ENCODE measurements at places on chromosomes 12 and 14.
A peak's percentile ranks its signal among the peaks of the same experiment; 100 is the strongest.

DNA sequence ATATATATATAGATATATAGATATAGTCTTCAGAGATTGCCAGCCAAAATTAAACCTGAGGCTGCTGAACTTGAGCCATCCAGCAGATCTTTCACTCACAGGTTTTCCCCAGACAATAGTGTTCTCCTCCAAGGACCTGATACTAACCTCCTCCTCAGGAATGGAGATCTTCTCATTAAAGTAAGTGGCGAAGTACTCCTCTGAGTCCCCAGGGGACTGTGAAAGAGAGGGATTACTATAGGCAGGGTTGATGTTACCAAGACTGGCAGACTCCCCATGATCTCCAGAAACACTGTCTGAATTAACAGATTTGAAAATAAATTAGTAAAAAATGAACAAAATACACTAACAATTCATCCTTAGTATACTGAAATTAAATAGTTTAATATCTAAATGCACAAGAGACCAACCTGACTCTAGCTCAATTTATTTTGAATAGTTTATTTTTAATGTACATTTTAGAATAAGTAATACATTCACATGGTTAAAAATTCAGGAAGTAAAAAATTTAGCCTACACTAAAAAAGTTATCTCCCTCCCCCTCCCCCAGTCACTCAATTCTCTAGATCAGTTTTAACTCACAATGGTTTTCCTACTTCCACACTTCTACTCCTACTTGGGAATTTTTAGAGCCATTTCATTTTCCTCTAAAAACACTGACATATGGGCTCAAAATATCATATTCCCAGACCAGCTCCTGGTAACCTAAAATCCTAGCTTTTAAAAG, 17.7 kb downstream of the SLC11A2 start:
- DNase-seq = no peak

- no peak for DNase-seq
Observed at GRCh38 chr14:65072937-65073336, 29.4 kb downstream of the MAX start.

GRCh38 chr14:55446833-55447232, 6.4 kb upstream of the TBPL2 start:
- DNase-seq = no peak

- DNase-seq = no peak
Observed at GRCh38 chr12:68636268-68636667, 25.6 kb downstream of the RAP1B start.

- DNase-seq = no peak
Observed at GRCh38 chr12:24480766-24481449, 468.0 kb downstream of the BCAT1 start.

- no peak for DNase-seq
Observed at GRCh38 chr12:13505224-13505623, 308.7 kb downstream of the EMP1 start.

- no peak for DNase-seq
Observed at GRCh38 chr14:105315941-105316576, 1.5 kb downstream of the PACS2 start.

DNA sequence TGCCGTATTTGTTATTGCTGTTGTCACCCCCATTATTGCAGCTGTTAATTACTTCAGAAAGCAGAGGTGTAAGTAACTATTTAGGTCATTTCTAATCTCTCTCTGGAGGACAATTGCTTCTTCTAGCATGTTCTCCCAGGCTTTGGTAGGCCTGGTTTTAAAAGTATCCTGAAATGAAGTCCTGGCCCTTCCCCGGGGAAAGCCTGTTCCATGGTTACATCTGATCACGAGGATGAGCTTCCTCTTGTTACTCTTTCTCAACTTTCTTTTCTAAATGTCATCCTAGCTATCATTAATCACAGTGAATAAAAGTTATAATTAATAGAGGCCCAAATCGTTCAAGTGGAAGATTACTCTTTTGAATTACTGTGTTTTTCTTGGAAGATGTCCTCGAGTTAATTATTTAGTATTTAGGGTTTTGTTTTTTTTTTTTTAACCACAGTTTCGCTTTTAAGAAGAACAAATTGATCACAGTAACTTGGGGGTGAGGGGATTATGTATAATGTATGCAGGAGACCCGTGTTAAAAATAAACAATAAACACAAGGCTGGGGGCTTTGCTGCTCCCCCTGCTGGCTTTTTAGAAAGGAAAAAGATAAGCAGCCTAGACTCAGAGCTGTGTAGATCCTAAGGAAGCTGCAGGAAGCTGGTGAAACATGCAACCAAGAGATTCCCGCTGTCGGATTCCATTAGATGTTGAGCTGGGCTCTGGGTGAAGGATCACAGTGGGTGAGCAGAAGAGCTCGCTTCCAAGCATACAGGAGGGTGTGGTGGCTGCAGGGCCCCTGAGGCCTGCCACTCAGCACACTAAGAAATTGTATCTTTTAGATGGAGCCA, 420.1 kb downstream of the FUT8 start:
- DNase-seq = no peak

DNA sequence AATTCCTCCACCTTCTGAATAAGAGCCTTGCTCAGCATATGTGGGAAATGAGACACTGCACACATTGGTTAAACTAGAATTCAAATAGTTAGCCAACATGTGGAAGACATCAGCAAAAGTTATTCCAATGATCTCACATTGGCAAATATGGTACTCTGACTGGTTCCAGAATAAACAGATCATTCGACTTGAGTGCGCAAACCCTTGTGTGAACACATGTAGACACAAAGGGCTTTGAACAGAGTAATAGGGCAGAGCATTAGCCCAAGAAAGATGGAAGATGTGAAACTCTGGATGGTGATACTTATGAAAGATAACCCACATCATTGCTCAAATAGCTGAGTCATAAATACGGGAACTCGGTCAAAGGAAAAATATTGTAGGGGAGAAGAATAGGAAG, 1133.4 kb upstream of the SEL1L start:
- DNase-seq = no peak

DNA sequence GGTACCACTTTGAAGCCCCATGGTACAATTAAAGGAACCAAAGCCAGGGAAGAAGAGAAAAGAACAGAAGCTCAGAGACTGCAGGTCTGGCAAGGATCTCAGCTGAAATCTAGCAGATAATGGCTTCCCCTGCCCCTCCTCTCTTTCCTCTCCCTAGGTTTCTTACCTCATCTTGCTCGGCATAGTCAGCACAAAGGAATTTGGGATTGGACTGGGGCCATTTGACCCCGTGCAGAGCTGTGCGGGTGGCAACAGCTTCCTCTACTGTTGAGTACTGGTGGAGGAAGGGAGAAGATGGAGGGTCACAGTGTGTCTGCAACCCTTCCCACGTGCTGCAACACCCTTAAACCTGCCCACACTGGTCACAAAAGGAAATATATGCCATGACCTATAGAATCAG, 4.7 kb upstream of the CDH24 start:
- no peak for DNase-seq

- peak; percentile 32 for DNase-seq
Observed at GRCh38 chr12:69070319-69071090, 137.5 kb upstream of the CPM start.

DNA sequence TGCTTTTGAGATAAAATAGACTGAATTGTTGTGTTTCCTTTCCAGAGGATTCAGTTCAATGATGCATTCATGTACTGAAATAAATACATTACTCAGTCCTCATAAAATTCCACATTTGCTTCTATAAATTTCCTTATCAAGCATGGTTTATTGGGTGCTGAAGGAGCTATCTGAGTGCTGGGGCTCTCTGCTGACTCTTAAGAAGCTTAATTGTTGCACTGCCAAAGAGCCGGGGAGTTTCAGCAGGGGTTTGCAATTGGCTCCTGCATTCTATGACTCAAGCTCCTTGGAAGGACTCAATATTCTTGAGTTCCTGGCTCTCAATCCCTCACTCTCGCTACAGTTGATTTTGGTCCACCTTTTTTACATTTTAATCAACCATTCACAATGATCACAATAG, 69.8 kb upstream of the PYGL start:
- no peak for DNase-seq

DNA sequence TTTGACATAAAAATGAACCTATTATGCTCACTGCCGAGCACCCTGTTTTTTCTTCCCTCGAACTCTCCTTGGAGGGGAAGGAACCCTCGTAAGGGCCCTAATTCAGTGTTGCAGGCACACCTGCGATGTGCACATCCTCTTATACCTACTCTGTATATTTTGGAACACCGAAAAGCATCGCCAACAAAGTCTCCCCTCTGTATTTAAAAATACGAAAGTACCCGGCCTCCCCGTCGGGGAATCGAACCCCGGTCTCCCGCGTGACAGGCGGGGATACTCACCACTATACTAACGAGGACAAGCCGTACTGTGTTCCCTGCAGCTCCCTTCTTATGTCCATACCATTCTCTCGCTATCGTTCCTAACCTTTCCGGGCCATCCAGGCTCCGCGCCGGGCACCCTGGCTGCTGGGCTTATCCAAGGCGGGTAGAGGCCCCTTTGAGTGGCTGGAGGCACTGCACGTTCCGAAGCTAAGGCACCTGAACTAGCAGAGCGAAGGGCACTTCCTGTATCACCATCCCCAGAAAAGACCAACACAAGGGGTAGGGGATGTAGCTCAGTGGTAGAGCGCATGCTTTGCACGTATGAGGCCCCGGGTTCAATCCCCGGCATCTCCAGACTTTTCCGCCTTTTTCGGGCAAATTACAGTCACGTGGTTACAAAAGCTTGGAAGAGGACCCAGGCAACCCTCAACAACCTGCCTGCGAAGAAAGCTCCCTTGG, 25.1 kb upstream of the UBC start:
- DNase-seq = peak; percentile 78

GRCh38 chr12:100138048-100138802, 4.4 kb downstream of the BLTP3B start:
- DNase-seq = no peak

DNA sequence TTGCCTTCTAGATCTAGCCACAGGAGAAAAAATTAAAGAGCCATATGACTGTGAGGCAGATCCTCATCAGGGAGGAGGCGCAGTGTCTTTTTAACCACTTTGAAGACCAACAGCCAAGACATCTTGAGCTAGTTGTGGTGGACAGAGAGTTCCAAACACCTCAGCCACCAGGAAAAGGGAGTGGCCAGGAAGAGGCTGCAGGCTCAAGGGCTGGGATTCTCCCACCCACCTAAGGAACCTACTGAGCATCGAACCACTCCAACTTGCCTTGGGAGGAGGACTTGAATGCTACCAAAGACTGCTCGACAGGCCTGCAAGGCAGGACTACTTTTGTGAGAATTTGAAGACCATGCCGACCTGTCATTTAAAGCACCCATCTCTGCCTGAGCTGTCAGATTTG, 14.5 kb upstream of the MDM2 start:
- no peak for DNase-seq

DNA sequence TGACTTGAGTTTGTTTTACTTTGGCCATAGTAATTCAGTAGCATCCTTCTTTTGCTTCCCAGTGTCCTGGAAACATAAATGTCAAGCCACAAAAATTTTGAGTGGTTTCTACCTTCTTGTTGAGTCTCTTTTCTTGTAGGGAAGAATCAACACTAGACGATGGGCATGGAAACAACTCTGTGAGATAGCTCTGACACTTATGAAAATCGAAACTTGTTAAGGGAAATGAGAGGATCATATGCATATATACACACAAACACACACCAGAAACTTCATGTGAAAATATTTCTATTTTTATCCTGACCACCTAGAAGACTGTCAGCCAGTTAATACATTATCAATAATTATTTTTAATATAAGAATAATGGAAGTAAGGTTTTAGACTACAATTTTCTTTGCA, 1247.3 kb upstream of the FLRT2 start:
- DNase-seq = no peak

GRCh38 chr14:67140556-67140955, 48.7 kb upstream of the GARIN2 start:
- DNase-seq = no peak

- DNase-seq = no peak
Observed at GRCh38 chr12:24561882-24562770, 386.8 kb downstream of the BCAT1 start.

DNA sequence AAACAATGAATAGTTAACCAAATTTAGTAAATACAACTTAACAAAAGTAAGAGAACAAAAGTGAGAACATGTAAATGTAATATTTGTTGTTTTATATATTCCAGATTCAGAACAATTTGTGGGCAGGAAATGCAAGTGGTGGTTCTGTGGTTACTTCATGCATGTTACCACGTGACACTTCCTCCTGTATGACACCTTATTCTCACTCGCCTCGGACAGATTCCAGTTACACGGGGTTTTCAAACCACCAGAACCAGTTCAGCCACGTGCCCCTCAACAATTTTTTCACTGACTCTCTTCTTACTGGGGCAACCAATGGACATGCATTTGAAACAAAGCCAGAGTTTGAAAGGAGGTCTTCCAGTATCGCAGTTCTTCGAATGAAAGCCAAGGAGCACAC, 21.0 kb downstream of the ALX1 start:
- no peak for DNase-seq

GRCh38 chr12:132214891-132215290, 70.6 kb downstream of the NOC4L start:
- no peak for DNase-seq

GRCh38 chr12:57390174-57390573, 40.7 kb downstream of the R3HDM2 start:
- DNase-seq = no peak

GRCh38 chr12:54398995-54399793, 14.7 kb upstream of the ZNF385A start:
- DNase-seq = peak; percentile 81

DNA sequence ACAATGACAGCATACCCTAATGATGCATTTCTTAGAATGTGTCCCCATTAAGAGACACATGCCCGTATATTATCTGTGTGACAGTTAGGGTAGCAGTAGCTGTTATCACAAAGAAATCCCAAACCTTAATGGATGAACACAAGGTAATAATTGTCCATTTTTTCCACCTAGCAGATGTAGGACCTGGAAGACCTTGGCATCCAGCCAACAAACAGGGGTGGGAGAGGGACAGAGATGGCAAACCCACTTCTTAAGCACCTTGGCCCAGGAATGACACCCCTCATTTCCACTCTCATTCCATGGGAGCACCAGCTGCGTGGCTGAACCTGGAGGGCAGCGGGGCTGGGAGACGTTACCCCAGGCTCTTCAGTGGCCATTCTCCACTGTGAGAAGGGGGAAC, 679.0 kb downstream of the AACS start:
- no peak for DNase-seq

GRCh38 chr14:61515436-61516117, 179.7 kb upstream of the HIF1A start:
- DNase-seq = no peak

DNA sequence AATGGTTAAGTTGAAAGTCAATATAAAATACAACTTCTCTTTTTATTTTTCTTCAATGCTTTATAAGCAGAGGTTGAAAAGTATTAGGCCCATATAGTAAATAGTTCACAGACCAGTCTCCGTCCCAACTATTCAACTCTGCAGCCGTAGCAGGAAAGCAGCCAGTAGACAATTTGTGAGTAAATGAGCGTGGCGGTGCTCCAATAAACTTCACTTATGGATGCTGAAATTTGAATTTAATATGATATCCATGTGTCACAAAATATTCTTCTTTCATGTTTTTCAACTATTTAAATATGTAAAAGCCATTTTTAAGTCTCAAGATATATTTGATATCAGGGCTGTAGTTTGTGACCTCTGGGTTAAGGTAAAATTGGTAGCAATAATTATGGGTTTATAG, 17.7 kb downstream of the LIN7A start:
- no peak for DNase-seq

GRCh38 chr12:91556909-91557308, 374.3 kb upstream of the DCN start:
- no peak for DNase-seq

- DNase-seq = no peak
Observed at GRCh38 chr12:77940567-77940966, 109.9 kb downstream of the NAV3 start.

Measured in stimulated activated CD4-positive, alpha-beta T cell treated with anti-CD3 and anti-CD28 coated beads, TNF-alpha, amount 100 ng/mL, for 4 hours (primary cell).